ENCODE measurements at places on chromosomes 5 and 9. TPM values are rescaled to one million over a fixed set of nuclear protein-coding genes. Genes with fewer than 3 reads are reported as not detected.

DNA sequence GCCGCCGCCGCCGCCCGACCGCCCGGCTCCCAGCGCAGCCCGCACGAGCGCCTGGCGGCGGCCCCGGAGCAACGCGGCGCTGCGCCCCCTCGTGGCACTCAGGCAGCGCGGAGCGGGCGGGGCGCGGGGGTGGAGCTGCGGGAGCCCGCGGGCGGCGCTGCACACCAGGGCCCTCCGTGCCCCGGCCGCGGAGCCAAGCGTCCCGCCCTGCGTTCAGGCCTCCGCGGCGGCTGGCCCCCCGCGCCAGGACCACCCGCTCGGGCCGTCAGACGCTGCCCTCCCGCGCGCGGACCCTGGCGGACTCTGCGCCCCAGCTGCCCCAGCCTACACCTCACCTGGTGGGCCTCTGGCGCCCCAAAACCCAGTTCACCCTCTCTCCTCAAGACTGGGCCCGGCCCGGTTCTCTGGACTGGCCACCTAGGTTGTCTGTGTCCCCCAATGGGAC, at the start of gene RASGEF1C:
RASGEF1C (minus strand) TSS at position 75 of the 445 bp plus-strand sequence. CDS start 71,159 bp downstream, outside the sequence.
- peaks cover 23% of the 10 kb centered on the region for H3K4me1 ChIP-seq
- H3K27ac ChIP-seq: no peak within 1 kb of the TSS
- peaks cover 18% of the 10 kb centered on the region for H3K27me3 ChIP-seq
- H3K36me3 ChIP-seq: no peaks in the 10 kb centered on the region
- H3K4me3 ChIP-seq: peak within 1 kb of the TSS; percentile 40
- no peak for DNase-seq

GRCh38 chr9:125784286-125785049, 37.3 kb downstream of the PBX3 start:
- peaks cover 22% of the 10 kb centered on the region for H3K4me1 ChIP-seq
- no peak overlapping the region for H3K4me3 ChIP-seq
- no peak for DNase-seq
- no peaks in the 10 kb centered on the region for H3K27me3 ChIP-seq

- no peak for DNase-seq
- no peaks in the 10 kb centered on the region for H3K27me3 ChIP-seq
- H3K4me1 ChIP-seq: no peaks in the 10 kb centered on the region
- no peaks in the 10 kb centered on the region for H3K36me3 ChIP-seq
- no peak overlapping the region for H3K4me3 ChIP-seq
These were observed 319.5 kb downstream of the ARHGEF28 start for GRCh38 chr5:73945505-73945904.

GRCh38 chr5:156094001-156094400, 233.0 kb upstream of the SGCD start:
- no peak for DNase-seq
- H3K36me3 ChIP-seq: no peaks in the 10 kb centered on the region
- H3K4me1 ChIP-seq: no peaks in the 10 kb centered on the region
- no peak overlapping the region for H3K4me3 ChIP-seq
- no peaks in the 10 kb centered on the region for H3K27me3 ChIP-seq

The PCDHGA1 gene
- 1.1 TPM for total RNA-seq

DNA sequence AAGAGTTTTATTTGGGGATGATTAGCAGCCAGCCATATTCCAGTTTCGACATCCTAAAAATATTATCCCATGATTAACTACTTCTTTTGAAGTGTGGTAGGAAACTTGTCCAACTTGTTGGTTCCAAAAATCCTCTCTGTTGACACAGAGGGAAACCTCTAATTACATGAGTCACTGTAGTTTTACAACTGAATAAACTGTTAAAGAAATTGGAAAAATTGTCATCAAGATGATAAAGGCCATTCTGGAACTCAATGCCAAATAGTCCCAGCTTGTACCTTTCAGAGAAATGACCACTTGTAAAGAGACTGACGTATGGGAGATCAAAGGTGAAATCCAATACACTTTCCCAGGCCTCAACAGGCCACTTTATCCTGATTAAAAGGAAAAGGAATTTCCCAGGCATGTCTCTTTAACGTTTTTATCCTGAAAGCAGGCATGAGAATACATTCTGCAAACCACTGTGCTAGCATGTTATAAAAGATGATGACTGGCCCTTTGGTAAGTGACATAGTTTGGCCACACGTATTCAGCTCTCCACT, 261.6 kb downstream of the GLIS3 start:
- no peaks in the 10 kb centered on the region for H3K4me1 ChIP-seq
- no peak overlapping the region for H3K27ac ChIP-seq
- H3K27me3 ChIP-seq: no peaks in the 10 kb centered on the region
- no peak overlapping the region for H3K4me3 ChIP-seq

The PCDHGA6 gene
- total RNA-seq: 5.8 TPM

The KIAA0825 gene
- 3.8 TPM for total RNA-seq

GRCh38 chr9:115671963-115672305, 481.7 kb upstream of the PAPPA start:
- H3K4me3 ChIP-seq: no peak overlapping the region
- H3K4me1 ChIP-seq: peaks cover 24% of the 10 kb centered on the region
- no peak overlapping the region for H3K27ac ChIP-seq
- DNase-seq: no peak

DNA sequence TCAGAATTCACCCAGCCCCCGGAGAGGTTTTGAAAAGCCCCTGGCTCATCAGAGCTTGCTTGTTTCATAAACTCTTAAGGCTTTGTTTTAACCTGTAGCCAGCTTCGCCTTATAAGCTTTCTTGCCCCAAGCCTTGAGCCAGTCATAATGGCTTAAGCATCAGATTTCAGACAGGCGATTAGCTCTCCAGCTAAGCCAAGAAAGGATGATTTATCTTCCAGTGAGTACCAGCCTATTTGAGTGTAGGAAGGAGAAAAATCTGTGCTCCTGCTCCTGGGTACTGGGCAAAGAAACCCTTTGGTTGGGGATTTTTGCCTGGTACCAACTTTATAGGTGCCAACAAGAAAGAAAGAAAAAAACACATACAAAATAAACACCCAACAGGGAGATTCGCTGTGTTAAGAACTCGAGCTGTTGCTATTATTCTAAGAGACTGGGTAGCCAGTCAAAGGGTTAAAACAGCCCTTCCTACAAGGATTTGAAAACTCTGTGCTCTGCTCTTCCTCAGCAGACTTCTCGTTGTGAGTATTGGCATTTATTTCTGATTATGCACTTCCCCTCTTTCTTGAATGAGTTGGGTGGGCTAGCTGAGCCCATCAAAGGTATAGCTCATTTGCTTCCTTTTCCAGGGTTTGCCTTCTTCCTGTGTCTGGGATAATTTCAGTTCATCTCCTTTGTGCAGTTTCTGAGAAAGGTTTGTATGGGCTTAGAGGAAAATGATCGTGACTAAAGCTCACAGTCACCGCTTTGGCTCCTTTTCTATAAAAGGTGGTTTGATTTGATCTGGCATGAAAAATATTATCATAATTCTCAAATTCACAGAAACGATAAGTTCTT, 157.2 kb upstream of the DMRT1 start:
- H3K36me3 ChIP-seq: no peaks in the 10 kb centered on the region
- no peaks in the 10 kb centered on the region for H3K27me3 ChIP-seq
- H3K4me1 ChIP-seq: peaks cover 53% of the 10 kb centered on the region
- H3K27ac ChIP-seq: peak overlapping the region; percentile 96

- no peak overlapping the region for H3K4me3 ChIP-seq
- no peak overlapping the region for H3K27ac ChIP-seq
- H3K36me3 ChIP-seq: no peaks in the 10 kb centered on the region
- peaks cover 17% of the 10 kb centered on the region for H3K4me1 ChIP-seq
These were observed 372.6 kb downstream of the ZNF608 start for GRCh38 chr5:124373883-124374282.
